ELF-1 (cell line): ENCODE measurements at places on chromosomes 4 and X.
A peak's percentile ranks its signal among the peaks of the same experiment; 100 is the strongest.

- no peak for DNase-seq
These were observed 49.5 kb downstream of the CLCN4 start for GRCh38 chrX:10206317-10206716.

DNA sequence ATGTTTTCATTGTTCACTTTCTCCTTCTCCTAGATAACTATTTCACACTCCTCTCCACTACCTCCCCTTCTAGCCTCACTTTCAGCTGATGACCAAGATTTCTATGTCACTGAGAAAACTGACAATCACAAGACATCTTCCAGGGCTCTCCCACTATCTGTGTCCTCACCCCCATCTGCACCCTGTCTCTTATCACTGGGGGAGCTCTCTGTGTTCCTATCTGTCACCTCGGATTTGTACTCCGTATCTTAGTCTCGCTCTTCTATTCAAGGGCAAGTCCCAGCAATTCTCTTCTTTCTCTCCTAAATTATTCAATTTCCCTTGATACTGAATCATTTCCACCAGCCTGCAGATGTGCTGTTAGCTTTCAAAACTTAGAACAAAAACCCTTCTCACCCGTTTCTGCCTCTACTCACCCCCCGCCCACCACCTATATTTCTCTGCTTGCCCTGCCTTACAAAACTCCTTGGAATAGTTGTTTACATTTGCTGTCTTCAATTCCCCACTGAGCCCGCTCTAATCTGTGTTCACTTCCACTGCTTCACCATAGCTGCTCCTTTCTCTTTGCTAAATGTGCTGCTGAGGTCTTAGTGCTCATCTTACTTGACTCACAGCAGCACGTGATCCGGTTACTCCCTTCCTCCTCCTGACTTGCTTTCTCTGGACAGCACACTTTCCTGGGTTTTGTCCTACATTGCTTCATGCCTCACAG, 293.2 kb downstream of the UNC5C start:
- no peak for DNase-seq

- DNase-seq: no peak
These were observed 109.2 kb downstream of the STOX2 start for GRCh38 chr4:184014301-184014700.

- DNase-seq: no peak
These were observed 192.3 kb upstream of the ANKRD50 start for GRCh38 chr4:124904723-124905388.

DNA sequence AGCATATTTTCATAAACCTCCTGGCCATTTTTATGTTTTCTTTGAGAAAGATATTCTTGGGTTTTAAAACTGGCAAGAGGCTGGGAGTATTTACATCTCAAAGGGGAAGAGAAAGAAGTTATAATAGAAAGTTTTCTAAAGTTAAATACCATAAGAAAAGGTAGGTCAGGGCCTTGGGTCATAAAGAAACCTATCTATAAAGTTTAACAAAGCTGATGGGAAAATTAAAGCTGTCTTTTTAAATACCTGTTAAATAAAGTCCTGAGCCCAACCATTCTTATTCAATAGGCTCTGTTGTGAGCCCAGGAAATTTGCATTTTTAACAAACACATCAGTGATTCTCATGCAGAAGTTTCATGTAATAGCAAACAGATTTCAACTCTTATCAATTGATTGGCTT, 451.8 kb upstream of the INTU start:
- no peak for DNase-seq

GRCh38 chr4:70614184-70614555, 14.4 kb upstream of the ENAM start:
- DNase-seq: no peak

- no peak for DNase-seq
These were observed 28.0 kb downstream of the TACC3 start for GRCh38 chr4:1749370-1749769.

GRCh38 chrX:49184294-49185281, 1.6 kb downstream of the PRICKLE3 start:
- peak; percentile 99 for DNase-seq

- DNase-seq: no peak
These were observed 22.6 kb downstream of the NLGN3 start for GRCh38 chrX:71167031-71167781.

DNA sequence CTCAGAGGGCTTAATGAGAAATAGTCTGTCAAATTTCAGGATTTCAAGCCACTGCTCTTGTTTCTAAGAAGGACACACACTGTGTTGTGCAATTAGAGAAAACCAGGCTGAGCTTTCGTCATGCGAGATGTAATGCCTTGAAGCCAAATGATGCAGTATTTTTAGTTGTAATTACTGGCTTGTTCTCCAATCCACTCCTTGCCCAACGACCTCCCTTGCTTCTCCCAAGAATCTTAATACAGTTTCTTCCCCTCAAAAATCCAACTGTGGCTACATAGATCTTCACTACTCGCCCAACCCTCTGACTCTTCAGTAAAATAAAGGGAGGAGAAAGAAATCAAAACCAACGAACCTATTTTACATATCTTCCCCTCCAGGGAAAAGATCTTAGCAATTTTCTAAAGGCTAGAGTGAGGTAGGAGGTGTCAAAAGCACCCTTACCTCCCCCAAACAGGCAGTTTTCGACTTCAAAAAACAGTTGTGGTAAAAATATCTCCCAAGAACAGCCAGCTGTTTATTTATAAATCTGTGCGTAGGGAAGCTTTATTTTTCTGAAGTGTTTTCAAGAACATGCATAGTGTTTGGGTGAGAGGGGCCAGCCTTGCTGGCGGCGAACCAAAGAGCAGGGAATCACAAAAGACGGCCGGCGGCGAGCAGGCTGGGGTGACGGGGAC, 68.7 kb downstream of the MGST2 start:
- no peak for DNase-seq

DNA sequence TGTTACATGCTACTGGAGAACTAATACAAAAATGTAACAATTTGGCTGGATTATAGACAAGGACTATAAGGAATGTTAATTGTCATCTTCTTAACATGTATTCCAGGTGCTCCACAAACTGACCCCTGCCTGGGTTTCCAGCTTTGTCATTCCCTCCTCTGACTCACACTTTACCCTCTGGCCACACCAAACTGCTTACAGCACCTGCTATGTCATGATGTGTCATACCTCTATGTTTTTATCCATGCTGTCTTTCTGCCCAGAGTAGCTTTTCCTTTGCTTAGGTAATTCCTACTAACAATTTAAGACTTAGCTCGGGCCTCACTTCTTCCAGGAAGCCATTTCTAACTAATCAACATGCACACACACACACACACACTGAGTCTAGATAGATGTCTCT, 14.0 kb upstream of the SHROOM4 start:
- DNase-seq: peak; percentile 3

- no peak for DNase-seq
These were observed 99.4 kb downstream of the HPGD start for GRCh38 chr4:174422893-174423256.

- DNase-seq: peak; percentile 50
These were observed 45.1 kb upstream of the HSD17B10 start for GRCh38 chrX:53479301-53479700.

DNA sequence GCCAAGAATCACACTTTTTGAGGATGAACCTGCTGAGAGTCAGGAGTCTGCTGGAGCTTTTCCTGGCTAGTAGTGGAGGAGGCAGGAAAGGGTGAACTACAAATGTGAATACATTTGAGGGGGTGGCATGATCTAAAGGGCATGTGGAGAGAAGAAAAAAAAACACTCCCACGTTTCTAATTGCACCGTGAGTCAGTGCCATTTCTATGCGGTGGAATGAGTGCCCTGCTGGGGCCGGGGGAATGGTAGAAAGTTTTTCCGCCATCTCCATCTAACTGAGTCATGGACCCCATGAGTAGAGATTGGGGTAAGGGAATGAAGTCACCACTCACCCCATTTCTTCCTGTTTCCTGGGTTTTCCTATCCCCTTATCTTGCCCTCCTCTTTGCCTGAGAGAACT, 19.8 kb downstream of the BEX3 start:
- DNase-seq: no peak

DNA sequence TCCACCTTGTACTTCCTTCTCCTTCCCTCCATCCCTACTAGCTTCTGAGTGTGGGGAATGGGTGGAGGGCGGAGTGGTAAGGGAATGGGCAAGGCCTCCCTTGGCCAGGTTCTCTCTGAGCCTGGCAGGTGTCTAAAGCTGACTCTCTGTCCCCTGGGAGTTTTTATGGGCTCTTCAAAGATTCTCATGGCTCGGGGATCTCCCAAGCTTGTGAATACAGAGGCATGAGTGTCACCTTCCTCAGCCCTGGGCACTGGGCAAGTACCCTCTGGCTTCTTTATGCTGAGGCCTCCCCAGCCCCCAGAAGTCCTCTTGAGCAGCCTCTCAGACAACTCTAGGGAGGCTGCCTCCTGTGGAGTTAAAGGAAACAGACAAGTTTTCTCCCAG, 32.5 kb upstream of the DDX3X start:
- no peak for DNase-seq

DNA sequence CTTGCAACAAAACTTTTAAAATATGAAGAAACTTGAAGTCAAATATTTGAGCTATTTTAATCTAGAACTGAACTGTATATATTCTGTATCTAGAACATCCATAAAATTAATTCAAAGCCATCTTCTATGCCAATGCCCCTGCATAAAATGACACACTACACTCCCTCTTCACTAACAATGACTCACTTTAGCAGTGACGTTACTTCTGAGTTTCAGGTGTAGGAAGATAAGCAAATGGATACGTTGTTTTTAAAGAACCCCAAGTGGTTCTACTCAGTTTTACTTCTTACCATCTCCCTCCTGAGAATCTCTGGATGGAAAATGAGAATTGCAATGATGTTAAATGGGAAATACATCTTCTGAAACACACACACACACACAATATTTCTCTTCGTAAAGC, 45.2 kb downstream of the CXXC4 start:
- no peak for DNase-seq

DNA sequence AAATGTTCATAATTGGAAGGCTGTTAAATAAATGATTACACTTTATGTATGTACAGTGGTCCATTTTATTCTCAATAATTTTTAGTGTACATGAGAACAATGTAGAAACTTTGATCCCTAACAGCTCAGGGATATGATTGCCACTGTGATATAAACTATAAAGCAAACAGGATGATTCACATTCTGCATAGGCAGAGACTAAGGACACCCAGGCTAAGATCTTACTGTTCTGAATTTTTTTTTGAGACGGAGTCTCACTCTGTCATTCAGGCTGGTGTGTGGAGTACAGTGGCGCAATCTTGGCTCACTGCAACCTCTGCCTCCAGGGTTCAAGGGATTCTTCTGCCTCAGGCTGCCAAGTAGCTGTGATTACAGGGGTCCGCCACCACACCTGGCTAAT, 186.6 kb downstream of the PDGFC start:
- no peak for DNase-seq

- DNase-seq: no peak
These were observed 109.7 kb downstream of the NR3C2 start for GRCh38 chr4:148332486-148332885.

DNA sequence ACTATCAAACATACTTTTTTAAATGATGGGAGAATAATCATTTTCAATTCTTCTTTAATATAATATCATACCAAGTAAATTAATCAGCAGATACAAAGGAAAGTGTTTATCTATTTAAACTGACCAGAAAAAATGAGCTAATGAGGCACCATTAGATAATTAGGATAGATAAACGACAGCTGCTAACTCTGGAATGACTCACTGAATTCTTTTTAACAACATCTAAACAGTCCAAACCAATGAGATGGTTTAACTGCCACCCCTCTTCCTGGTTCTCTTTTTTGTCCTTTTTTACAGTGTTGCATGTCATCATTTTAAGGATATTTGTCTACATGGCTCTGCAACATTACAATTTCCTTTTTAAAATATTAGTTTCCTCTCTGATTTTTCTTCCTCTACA, 41.6 kb downstream of the UNC5C start:
- no peak for DNase-seq

GRCh38 chrX:47540754-47541538, 20.1 kb upstream of the ARAF start:
- peak; percentile 97 for DNase-seq

- peak; percentile 21 for DNase-seq
These were observed 145.0 kb downstream of the RTL3 start for GRCh38 chrX:78513971-78514738.

DNA sequence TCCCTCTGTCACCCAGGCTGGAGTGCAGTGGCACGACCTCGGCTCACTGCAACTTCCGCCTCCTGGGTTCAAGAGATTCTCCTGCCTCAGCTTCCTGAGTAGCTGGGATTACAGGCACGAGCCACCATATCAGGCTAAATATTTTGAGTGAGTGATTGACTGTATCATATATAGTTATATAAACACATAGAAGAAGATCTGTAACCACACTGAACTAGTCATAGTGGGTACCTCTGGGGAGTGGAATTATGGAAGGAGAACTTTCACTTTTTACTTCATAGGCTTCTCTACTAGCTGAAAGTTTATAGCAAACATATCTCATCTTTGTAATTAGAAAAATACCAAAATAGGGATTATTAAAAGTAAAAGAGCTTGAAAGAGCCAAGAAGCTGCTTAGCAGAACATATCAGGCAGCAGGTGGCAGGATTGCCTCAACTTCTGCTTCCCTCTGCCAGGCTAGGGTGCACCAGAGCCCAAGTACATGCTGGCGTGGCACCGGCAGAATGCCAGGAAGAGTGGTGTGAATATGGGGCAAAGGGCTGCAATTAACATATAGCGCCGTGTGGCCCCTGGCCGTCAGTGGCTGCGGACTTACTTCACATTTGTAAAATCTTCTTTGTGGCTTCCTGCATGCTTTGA, 39.5 kb upstream of the CD40LG start:
- DNase-seq: peak; percentile 34

GRCh38 chr4:184317234-184317918, 99.7 kb upstream of the ENPP6 start:
- DNase-seq: no peak

GRCh38 chr4:141501931-141502330, 134.5 kb upstream of the IL15 start:
- DNase-seq: no peak

DNA sequence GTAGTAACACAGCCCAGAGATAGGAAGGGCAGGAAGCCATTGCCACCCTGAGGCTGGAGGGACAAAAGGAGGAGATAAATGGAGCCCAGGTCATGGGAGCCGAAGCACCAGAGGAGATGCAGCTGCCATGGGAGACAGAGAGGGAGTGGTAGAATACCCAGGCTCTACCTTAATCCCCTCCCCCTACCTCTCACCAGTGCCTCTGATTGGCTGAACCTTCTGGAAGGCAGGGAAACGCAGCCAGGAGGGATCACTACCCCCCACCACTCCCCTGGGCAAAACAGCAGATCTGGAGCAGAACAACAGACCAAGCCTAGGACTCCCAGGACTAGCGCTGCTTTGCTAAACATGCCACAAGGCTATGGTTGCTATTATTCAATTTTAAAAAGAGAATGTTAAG, 114.2 kb downstream of the ZNF827 start:
- DNase-seq: peak; percentile 83

- DNase-seq: no peak
These were observed 88.7 kb downstream of the ATP11C start for GRCh38 chrX:139844163-139844562.

DNA sequence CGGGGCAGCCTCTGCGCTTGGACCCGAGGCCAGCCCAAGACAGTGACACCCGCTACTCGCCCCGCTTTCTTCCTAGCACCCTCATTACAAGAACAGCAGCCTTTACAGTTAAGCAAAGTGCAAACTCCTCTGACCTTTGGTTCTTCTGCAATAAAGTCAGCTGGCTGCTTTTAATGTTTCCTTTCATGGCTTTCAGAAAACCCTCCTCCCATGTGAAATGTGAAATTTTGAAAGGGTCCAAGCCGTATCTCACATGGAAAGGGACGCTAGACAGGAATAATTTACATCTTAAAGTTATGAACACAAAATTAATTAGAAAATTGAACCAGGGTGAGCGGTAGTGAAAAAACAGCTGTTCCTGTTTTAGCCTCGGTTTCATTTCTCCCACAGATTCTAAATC, 520.1 kb upstream of the FRG1 start:
- DNase-seq: no peak
